ENCODE measurements at places on chromosomes 7 and 10. TPM values are rescaled to one million over a fixed set of nuclear protein-coding genes. Genes with fewer than 3 reads are reported as not detected.

The TFEC gene
- polyA plus RNA-seq, result 2.6 TPM

- no peak for DNase-seq
Observed at GRCh38 chr7:151000897-151001495, 10.2 kb downstream of the NOS3 start.

DNA sequence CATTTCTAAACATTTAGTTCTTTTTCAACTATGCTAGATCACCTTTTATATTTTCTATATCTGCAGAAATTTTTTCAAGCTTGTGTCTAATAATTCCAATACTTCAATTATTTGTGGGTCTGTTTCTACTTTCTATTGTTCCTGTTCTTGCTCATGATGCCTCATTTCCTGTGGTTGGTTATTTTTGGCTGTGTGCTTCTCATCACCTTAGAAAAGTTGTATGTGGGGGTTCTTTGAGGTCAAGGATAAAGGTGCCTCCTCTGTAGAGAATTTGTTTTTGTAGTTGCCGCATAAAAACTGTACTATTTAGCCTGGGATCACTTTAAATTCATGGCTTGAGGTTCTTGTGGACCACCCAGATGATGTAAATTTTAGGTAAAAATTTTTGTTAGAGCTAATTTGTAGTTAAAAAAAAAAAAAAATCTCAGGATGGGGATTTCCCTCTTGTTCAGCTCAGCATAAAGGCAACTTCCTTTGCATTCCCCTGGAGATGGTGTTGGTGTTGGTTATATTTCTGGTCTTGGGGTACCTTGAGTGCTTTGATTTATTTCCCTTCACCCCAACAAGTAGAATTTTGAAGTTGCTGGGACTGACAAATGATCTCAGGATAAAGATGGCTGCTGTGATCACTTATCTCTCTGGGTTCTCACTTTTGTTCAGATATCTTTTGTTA, 27.0 kb upstream of the JAZF1 start:
- DNase-seq, result no peak

The TMEM225B gene
- 2.1 TPM for polyA plus RNA-seq

DNA sequence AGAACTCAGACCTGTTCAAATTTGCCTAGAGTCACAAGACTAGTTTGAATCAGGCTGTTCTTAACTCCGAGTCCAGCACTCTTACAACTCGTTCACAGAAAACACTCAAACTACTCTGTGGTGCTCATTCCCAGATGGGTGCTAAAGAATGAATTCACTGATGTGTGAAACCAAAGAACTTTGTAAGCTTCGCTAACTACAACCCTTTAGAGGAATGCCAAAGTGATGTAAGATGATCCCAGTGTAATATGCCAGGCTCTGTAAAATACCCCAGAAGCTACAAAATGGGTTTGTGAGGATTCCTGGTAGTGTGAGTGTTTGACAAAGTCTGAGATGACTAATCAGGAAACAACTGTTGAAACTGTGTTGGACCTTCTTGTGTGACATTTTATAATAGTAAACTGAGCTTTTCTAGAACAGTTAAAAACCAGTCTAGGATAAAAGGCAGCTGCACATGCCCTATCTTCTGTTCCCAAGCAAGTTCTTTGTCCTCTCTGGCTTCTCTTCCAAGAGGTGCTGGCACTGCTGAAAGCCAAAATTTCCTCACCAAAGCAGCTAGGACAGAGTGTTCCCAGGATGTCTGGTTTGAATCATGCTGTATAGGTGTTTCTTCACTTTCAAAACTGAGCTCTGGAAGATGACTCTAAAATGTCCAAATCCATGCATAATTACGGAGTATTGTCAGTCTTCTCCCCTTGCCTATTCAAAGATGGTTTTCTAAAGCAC, 527.6 kb downstream of the SORCS1 start:
- no peak for DNase-seq

The NKX2-3 gene
- polyA plus RNA-seq, result not detected

GRCh38 chr7:143978585-143978984, 21.5 kb upstream of the OR6B1 start:
- DNase-seq, result no peak

The SNCG gene
- 1,434 TPM for polyA plus RNA-seq

DNA sequence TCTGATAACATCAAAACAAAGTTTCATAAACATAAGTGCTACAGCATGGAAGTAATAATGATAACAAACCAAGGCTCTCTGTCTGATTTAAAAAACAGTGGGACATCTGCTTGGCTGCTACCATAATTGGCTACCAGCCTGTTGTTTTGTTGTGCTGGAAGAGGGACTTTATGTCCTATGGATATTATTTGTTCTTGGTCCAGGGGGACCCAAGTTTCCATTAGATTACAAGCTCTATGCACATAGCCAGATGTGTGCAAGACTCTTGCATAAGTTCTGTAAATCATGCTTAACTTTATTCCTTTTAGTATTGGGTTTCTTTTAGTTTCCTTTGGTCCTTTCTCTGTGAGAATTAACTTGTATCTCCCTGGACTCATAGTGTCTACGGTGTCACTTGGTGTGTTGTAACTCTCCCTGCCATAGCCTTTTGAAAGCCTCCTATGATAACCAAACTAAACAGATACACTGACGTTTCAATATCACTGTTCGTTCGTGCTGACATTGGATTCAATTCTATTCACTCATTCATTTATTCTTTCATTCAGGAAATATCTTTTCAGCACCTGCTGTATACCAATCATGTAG, 41.4 kb upstream of the CD36 start:
- no peak for DNase-seq

DNA sequence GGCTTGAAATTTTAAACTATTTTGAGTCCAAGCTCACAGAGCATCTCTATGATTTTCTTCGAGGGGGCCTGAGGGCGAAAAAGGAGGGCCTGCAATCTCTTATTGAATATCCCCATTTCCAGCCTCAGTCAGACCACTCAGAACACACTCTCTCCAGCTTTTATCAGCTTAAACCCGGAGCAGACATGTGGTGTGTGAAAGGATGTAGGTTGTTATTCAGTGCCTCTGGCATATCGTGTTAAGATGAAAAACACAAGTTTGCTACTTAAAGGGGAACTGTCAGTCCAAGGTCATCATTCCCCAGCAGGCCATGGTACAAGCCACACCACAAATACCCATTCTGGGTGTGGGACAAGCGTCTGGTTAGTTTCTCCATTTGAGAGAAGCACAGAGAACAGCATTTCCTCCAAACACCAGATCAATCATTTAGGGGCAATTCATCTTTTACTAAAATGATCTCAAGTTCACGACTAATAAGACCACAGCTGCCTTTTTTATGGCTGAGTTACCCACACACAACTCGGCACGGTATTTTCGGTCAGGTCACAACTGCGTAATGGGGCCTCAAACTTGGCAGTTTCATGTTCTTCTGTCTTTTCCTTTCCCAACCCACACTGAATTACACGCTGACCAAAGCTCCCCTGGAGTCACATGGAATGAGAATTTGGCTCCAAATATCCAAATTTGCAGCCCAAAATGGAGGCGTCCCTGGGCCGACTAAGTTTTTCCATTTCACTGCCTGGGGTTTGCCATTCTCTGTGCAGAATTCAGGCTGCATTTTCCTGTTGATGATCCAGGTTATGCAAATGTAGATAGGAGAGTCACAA, 188.4 kb downstream of the SEM1 start:
- no peak for DNase-seq

The HOXA4 gene
- 9.3 TPM for polyA plus RNA-seq

The ABCB4 gene
- 34.3 TPM for polyA plus RNA-seq

The PCGF5 gene
- 30.2 TPM for polyA plus RNA-seq

DNA sequence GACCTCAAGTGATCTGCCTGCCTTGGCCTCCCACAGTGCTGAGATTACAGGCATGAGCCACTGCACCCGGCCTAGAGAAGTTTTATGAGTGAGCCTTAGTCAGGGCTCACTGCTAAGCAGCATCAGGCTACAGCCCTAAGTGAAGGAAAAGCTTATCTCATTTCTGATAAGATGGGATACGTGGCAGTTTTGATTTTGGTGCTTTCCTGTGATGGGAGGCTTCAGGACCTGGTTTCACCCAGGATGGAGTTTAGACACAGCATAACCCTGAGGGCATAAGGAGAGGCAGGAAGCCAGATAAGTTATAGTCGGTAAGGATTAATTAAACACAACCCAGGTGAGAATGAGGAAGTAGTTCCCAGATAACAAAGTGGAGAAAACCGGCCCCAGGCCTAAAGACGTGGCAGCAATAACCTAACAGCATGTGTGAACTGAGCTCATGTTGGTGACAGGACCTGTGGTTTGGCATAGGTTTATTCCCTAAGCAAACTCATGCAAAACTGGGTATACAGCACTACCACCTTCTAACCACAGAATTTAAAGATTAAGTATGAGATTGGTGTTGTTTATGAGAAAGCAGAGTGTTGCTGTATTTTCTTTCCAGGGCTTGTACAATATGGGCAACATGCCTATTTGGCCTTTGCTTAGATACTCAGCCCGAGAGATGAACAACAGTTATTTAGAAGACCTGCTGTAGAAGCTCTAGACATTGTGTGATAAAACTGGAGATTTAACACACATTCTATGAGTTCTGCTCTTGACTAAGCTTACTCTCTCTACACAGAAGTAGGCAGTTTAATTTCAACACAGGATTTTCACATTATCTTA, 119.4 kb downstream of the COL28A1 start:
- DNase-seq, result no peak

- peak; percentile 62 for DNase-seq
Observed at GRCh38 chr7:69564454-69565417, 33.5 kb upstream of the AUTS2 start.

DNA sequence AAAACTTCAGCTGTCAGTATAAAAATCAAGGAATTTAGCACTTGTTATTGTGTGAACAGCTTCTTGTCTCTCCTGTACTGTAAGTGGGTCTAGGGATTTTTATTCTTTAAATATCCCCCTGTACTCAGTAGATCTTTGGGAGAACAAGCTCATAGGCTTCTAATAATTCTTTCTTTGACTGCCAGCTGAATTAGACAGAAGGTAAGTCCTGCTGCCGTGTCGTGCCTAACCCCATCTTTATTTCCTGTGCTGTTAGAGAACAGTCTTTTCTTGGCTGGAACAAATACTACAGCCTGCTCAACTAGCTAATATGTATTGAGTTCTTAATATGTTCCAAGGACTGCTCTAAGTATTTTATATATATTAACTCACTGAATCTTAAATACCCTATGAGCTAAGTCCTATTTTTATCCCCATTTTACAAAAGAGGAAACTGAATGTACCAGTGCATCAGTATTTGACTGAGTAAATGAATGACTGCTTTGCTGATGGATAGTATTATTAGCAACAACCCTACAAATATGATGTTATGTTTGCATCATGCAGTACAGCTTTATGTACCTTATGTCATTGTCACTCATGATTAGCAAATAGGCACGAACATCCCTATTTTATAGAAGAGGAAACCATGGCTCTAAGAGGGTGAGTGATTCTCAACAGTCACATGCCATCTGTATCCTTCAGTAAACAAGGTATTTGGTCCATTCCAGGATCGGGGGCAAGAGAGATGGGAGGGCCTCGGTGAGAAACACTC, 5.5 kb upstream of the DUSP5 start:
- no peak for DNase-seq

GRCh38 chr10:18650404-18650997, 886 bp downstream of the NSUN6 start:
- DNase-seq, result no peak

The KLHL7 gene
- 34.0 TPM for polyA plus RNA-seq

- no peak for DNase-seq
Observed at GRCh38 chr7:107953924-107954303, 49.0 kb downstream of the LAMB1 start.

The NXPH1 gene
- 21.2 TPM for polyA plus RNA-seq

DNA sequence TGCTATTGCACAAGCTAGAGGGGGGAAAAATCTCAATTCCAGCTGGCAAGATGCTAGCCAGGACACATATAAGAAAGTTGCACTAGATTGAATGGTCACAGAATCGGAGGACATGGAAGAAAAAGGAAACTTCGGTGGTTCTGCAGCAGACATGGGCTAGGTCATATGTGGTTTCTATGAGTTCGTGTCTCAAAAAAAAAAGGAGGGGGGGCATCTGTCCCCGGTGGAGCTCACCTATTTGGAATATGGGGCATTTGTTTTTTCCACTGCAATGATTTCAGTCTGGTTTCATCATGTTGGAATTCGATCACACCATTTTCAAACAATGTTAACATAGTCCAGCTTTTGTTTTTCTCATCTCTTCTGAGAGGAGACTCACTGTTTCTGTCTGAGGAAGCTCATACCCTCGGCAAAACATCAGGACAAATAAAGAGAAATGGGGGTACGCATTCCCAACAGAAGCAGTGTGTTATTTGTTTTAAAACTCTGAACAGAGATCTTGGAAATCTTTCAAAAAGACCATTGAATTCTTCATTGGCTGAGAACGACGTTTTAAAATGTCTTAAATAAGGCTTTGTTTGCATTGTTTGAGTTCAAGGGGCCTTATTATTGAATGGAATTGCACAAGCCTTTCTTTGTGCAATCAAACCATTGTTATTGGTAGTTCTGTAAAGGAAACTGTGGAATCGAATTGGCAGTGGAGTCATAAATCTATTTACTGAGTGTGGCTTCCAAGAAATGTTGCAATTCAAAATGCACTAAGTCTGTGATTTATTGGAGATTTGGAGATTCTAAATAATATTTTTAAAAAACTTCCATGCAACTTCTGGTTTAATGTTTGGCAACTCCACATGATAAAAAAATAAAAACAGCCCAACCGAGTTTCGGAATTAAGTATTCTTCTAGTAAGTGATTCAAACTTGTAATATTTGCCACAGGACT, 173.2 kb downstream of the RTKN2 start:
- no peak for DNase-seq

The DNAJC12 gene
- polyA plus RNA-seq, result 134 TPM

GRCh38 chr10:71191551-71192076, 20.8 kb upstream of the UNC5B start:
- no peak for DNase-seq

Measured in adrenal gland (tissue), 19 donors.